Fibroblast of the aortic adventitia (primary cell): ENCODE measurements at places on chromosomes 5 and 9. TPM values are rescaled to one million over a fixed set of nuclear protein-coding genes. Genes with fewer than 3 reads are reported as not detected.

GRCh38 chr9:71733176-71733575 lies 35.1 kb downstream of the CEMIP2 start:
- no peak for DNase-seq

DNA sequence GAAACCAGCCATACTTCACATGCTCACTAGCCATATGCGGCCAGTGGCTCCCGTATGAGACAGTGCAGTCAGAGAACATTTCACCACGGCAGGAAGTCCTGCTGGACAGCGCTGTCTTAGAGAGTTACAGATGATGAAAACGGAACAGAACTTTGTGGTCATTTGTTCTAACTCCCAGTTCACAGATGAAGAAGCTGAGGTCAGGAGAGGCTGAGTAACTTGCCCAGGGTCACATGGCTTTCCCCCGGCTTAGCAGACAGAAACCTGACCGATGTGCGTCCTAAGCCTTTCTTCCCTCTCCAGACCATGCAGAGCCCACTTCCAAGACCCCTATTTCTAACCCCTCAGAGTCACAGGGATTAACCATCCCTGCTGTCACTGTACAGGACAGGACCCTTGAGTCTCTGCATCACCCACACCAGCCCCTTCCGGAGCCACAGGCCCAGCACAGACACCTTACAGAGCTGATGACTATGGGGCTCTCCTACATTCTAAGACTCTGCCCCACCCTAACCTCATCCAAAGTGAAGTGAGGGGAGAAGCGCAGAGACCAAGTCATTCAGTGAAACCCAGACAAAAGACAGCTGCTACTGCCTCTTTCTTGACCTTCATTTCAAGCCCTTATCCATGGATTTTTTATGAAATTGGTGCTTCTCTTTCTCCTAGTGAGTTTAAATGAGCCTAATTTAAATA lies 86.9 kb downstream of the PTPN3 start:
- no peak for DNase-seq

Gene CDX1
- total RNA-seq: 0.18 and 0.65 TPM in 2 replicates

- DNase-seq: no peak
Measured at GRCh38 chr9:79877943-79878602, 306.3 kb downstream of the TLE4 start.

DNA sequence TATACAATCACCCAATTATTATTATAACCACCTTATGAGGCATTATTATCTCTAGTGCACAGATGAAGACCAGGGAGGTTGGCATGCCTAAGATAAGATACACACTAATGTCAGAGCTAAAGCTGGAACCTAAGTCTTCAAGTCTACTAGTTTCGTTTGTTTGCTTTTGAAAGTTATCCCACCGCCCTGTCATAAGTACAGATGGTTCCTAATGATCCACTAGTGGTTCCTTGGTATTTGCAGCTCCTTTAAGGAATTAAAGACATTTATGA lies 14.1 kb downstream of the NDUFA8 start:
- no peak for DNase-seq
